ENCODE measurements at places on chromosomes 1 and 21. TPM values are rescaled to one million over a fixed set of nuclear protein-coding genes. Genes with fewer than 3 reads are reported as not detected.

The PLA2G2A gene
- not detected for total RNA-seq

The AVPR1B gene
- not detected for total RNA-seq

The KLHDC9 gene
- 6.8 TPM for total RNA-seq

The SH2D5 gene
- 1.5 TPM for total RNA-seq

The LEPR gene
- total RNA-seq: 19.4 TPM

The CR1L gene
- total RNA-seq: not detected

The PKP1 gene
- 0.13 TPM for total RNA-seq

The CFAP126 gene
- total RNA-seq: not detected

The MMP23B gene
- total RNA-seq: 1.6 TPM

The EXTL1 gene
- 20.1 TPM for total RNA-seq

Data from myocyte (in vitro differentiated cells).